Stimulated activated CD8-positive, alpha-beta memory T cell treated with anti-CD3 and anti-CD28 coated beads, Interleukin-12 subunit alpha, Interleukin-12 subunit beta, amount 100 ng/mL, for 4 hours (primary cell): ENCODE measurements at places on chromosomes 4 and X.

DNA sequence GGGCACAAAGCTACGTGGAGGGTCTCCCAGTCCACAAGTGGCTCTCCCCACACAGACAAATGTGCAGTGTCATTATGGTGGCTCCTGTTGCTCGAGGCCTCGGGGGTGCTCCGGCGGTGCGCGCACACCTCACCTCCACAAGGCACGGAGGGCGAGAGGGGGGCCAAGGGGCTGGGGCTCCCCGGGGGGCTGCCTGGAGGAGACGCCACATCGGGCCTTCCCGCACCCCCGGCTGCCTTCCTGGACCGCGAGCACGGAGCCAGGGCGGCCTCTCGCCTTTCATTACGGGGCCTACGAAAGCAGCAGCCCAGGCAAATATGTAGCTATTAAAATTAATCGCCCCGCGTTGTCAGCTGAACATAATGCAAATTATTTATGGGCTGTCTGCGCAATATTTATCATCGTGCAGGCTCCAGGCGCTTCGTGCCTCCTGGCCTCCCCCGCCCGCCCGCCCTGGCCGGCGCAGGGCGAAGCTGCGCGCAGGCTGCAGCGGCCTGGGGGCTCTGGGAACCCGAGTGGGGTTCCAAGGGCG, 70.8 kb upstream of the BCOR start:
- DNase-seq = no peak

- no peak for DNase-seq
Measured at GRCh38 chr4:184350213-184350817, 124.0 kb downstream of the IRF2 start.

DNA sequence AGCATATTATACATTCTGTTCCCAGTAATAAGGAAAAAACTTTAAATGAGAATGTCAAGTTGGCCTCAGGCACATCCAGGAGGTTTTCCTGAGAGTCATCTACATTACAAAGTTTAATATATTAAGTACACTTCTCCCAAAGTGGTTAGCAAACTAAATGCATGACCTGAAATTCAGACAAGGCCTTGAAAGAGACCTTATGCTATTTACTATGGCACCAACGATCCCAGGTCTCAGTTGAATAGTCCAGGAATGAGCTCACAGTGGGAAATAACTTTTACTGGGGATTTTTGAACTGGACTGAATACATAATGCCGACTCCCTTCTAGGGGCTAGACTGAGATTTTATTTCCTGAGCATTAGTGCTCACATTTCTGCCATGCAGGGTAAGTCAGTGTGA, 1577.5 kb upstream of the PCDH7 start:
- DNase-seq = no peak

- DNase-seq = no peak
Measured at GRCh38 chr4:147157860-147158701, 212.4 kb upstream of the TTC29 start.

GRCh38 chr4:14084598-14084997, 457.1 kb upstream of the BOD1L1 start:
- DNase-seq = no peak

- no peak for DNase-seq
Measured at GRCh38 chr4:177128306-177128705, 181.4 kb upstream of the NEIL3 start.

- no peak for DNase-seq
Measured at GRCh38 chr4:90715242-90715641, 588.0 kb downstream of the CCSER1 start.

- DNase-seq = peak; percentile 21
Measured at GRCh38 chrX:46574774-46575381, 1.3 kb downstream of the CHST7 start.

GRCh38 chr4:76282941-76283689, 23.4 kb upstream of the STBD1 start:
- DNase-seq = no peak

DNA sequence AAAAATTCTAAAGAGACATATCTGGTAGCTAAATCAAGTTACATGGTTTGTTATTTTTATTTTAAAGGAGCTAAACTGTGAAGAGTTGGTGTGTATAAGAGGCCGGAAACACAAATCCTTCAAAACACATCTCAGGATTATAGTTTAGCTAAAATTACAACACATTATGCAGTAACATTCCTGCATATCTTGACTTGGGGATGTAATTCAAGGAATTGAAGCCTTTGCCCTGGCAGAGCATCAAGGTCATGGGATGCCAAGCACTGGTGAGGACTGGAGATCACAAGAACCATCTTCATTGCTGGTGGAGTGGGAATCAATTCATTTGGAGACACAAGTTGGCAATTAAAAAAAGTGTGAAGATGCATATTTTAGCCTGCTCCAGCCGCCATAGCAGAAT, 86.8 kb upstream of the LSM6 start:
- DNase-seq = no peak
